ENCODE measurements at places on chromosomes 1 and 21.

DNA sequence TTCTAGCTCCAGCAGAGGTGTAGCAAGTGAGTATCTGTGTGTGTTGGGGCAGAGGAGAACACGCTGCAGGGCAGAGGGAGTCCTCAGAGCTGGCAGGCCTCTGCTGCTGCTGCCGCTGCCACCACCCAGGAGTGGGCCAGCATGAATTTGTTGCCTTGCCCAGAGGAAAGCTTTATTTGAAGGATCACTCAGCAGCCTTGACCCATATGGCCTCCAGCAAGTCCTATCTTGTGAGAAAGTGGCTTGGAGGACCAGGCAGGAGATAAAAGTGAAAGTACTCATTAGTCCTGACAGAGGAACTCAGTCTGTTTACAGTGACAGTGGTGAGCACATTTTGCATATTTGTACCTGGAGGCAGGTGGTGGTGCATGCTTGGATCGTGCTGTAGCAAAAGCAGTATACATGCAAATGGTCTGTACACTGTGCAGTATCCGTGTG is 3.1 kb downstream of the TRAF5 start:
- DNase-seq: no peak

- no peak for DNase-seq
Observed at GRCh38 chr1:20712215-20712577, 5.6 kb downstream of the KIF17 start.

DNA sequence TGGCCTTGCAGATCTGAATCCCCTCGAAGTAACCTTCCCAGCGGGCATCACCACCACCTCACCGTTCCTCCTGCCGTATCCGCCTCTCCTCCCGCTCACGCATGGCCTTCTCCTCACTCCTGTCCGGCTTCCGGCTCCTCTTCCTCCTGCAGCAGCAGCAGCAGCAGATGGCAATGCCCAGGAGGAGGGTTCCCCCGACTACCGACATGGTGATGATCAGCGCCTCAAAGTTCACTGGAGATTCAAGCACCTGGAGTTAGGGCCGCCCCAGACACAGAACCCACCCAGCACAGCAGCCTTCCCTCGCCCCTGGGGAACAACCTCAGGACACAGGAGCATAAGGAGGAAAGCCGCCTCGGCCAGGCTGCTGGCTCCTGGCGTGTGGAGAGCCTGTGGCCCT is 17.4 kb downstream of the PTTG1IP start:
- DNase-seq: no peak

DNA sequence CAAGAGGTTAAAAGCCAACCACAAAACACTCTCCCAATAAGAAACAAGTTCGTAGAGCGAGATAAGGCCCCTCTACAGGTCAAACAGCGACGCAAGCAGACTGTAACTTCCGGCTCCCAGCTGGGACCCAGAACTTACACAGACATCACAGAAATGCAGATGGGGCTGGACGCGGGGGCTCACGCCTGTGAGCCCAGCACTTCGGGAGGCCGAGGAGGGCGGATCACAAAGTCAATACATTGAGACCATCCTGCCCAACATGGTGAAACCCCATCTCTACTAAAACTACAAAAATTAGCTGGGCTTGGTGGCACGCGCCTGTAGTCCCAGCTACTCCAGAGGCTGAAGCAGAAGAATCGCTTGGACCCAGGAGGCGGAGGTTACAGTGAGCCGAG is 11.1 kb downstream of the CCNL2 start:
- DNase-seq: no peak

- no peak for DNase-seq
Observed at GRCh38 chr1:234554698-234555311, 55.2 kb downstream of the IRF2BP2 start.

DNA sequence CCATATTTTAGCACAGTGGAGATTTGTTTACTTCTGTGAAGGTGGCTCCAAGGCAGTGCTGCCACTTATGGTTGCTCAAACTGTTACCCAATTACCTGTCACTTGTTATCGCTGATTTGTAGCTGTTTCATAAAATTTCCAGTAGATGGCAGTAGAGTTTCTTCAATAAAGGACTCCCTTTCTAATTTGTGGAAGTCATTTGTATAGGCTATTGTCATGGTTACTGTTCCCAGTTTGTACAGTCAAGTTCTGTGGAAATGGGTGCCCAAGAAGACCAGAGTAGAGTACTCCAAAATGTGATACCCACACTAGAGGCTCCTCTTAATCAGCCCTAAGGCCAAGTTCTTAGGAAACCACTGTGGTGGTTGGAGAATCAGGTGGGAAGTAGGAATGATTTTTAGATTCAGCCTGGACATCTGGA is 186.1 kb downstream of the CLEC20A start:
- no peak for DNase-seq

GRCh38 chr1:234670967-234671626 is 61.1 kb upstream of the IRF2BP2 start:
- no peak for DNase-seq

GRCh38 chr1:154434346-154435085 is 29.4 kb downstream of the IL6R start:
- DNase-seq: no peak

GRCh38 chr1:35298464-35298863 is 30.0 kb downstream of the ZMYM4 start:
- peak; percentile 16 for DNase-seq

DNA sequence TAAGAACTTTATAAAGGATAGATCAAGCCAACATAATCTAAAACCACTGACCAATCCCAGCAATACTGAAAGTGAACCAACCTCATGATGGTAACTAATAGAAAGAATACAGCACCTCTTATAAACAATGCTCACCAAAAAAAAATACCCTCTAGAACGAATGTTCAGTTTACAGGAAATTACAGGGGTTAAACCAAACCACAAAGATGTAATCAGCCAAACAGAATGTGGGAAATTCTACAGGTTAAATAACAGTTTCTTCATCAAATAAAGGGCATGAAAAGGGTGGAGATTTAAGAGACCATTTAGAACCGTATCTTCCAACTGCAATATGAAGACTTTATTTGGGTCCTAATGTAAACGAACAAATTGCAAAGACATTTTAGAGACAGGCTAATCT is 30.4 kb downstream of the ARID4B start:
- DNase-seq: no peak

DNA sequence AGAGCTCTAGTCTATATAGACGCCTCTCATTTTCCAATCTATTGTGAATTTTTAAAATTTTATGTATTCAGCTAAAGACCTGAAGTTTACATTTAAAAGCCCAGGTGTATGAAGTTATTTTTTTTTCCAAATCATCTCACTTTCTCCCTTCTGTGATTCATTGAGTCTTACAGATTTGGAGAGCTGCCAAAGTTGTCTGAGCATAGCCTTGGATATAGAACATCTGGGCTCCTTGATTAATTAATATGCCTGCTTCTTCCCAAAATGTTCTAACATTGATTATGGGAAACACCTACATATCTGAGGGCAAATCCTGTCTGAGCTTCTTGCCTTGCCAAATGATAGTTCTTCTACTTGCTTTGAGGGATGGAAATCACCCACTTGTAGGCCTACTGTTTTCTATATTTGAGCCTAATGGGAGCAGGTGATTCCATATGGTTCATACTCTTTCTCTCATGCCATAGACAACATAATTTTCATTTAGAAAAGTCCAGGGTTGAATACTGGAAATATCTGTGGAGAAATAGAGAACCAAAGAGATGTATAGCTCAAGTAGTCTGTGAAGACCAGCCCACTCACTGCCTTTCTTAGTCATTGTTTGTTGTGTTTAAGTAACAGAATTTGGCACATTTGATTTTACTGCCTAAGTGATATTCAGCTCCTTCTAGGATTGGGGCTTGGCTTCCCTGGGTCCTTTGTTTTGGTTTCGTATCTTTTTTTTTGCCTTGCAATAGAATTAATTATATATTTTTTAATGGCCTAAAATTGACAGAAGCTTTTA is 46.2 kb downstream of the MACF1 start:
- no peak for DNase-seq

DNA sequence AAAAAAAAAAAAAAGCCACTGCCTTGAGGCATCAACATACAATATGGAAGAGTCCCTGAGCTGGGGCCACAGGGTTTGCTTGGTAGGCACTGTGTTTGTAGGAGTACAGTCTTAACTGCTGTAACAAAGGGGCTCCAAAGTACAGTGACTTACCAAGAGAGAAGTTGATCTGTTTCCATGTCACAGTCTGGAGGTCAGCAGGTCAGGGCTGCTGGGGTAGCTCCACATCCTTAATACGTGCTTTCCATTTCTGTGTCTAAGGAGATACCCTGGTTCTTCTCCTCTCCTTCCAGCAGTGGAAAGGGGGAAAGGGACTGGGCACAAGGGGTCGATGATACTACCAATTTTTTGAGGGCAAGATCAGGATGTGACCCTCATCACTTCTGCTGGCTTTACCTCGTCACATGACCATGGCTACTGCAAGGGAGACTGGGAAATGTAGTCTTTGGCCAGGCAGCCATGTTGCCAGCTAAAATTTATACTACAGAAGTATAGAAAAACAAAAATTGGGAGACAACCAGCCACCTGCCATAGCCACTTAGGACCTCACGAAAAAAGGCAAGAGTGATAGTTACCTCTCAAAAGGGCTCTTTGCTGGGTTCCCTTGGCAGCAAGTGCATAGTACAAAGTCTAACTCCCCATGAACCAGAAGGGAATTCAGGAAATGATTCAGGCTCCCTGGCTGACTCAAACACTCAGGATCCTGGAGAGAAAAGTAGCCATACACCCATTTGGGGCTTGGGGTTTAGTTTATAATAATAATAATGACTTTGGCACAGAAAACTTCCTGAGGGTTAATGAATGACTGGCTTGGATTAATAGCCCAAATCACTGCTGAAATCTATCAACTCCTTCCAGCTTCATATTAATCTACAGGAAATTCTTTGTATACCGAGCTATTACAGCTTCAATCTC is 52.7 kb upstream of the ATP5PO start:
- no peak for DNase-seq

DNA sequence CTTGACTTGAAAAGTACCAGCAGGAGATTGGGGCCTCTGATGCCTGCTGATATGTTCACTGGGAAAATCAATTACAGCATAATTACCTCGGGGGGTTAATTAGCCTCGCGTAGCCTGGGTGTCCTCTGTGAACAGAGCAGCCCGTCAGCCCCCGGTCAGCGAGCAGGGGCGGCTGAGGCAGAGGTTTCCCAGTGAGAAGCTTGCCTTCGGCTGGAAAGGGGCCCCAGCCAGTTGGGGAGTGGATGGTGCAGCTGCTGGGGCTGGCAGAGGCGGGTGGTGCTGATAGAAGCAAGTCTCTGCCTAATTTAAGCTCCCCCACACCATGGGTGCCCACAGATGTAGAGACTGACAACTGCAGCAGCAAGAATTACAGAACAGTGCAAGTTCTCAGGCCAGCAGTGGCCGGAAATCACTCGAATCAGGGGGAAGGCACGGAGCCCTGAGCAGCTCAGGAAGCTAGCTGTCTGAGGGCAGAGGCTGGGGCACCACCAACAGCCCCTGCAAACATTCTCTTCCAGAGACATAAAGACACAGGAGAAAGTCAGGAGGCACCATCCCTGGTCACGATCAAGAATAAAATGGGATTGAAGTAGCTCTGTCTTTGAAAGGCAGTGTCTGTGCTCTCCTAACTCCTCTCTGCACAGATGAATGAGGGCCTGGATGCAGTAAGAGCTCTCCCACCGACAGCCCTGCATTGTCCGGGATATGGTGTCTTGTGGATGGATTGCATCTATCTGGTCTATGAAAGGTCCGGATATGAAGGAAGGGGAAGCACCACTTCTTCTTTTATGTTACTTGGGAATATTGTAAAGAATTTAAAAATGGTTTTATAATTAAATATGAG is 166.5 kb upstream of the CD34 start:
- no peak for DNase-seq

- DNase-seq: no peak
Observed at GRCh38 chr1:17207046-17207445, 2.1 kb downstream of the PADI1 start.

- DNase-seq: no peak
Observed at GRCh38 chr1:20100632-20101355, 18.5 kb downstream of the PLA2G2D start.

GRCh38 chr1:9822897-9823692 is 670 bp downstream of the CLSTN1 start:
- DNase-seq: peak; percentile 25

- no peak for DNase-seq
Observed at GRCh38 chr1:168320800-168321450, 40.2 kb downstream of the TBX19 start.

DNA sequence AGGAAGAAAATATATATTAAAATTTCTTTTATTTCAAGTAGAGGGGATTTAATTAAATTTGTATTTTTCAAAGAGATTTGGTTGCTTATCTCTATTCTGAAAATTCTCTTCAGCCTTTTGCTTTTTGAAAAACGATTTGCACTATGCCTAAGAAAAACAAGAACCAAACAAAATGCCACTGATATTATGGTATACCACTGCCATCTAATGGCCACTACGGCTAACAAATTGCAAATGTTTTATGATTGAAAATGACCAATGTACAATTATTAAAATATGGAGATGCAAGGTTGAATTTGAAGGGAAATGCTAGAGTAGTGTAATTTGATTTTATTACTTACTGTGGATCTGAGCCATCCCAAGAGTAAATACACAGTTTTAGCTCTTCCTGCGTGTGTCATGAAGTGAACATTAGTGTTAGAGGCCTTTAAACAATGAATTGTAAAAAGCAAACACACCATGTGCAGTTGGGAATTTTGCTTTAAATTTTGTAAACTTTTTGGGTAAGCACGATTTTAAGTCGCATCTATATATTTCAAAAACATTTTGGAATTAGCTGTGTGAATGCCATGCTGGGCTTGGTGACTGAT is 137.4 kb upstream of the USP25 start:
- DNase-seq: peak; percentile 12

GRCh38 chr1:7366286-7366954 is 404.7 kb upstream of the VAMP3 start:
- DNase-seq: no peak

DNA sequence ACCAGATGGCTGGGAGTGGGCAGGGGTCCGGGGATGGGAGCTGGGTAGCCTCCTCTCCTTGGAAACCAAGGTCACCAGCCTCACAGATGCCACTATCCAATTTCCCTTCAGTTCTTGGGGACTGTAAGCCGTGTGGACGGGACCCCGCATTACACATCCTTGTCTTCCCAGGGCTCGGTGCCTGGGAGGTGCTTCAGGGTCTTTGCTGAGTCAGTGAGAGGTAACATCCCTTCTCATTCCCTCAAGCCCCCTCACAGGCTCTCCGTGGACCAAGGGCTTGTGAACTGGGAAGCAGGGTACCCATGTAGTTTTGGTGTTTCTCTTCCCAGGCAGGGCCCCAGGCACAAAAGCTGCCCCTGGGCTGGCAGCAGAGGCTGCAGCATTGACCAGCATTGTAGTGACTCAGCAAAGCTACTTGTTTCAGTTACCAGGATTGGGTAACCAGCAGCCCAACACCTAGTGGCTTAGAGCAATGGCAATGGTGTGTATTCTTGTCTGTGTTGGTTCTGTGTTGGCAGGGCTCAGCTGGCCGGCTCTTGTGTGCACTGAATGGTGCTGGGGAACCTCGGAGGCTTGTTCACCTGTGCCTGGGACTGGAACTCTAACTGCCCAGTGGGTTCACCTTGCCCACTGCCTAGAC is 24.6 kb upstream of the PCBP3 start:
- no peak for DNase-seq

DNA sequence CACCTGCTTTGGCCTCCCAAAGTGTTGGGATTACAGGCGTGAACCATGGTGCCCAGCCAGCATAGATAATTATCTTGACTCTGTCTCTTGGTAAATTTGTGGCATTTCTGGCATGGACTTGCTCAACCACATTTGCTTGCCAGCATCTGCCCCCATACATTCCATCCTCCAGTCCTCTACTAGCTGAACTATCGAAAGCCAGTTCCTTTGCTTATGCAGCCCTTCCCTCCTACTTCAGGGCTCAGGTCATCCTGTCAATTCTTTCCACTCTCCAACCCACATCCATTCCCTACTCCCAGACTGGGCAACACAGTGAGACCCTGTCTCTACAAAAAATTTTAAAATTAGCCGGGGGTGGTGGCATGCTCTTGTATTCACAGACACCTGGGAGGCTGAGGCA is 13.0 kb upstream of the UQCRHL start:
- no peak for DNase-seq

Data from effector memory CD8-positive, alpha-beta T cell (primary cell).